ENCODE measurements at places on chromosomes 7 and 10.

DNA sequence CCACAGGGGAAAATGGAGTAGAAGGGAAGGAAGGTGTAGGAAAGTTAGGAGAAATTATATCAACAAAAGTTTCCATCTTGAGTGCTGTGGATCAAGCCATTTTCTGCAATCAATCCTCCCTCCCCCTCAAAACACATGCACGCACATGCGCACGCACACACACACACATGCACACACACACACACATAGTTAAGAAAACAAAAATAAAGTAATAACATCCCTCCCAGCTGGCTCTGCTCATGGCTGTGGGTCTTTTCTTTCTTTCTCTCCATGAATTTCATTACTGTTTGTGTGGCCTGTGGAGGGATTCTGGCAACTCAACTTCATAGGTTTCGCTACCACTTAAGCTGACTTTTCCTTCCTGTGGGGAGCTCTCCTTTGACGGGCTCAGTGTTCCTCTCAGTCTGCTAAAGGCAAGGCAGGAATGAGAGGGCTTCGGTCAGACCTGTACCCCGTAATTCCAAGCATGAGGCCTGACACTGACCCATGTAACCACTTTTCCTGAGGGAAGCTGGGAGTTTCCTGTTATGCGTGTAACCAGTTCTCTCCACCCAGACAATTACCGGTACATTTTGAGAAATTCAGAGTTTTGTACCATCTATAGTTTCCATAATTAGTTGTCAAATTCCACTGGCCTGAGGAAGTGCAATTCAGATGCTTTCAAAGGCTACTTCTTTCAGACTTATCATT lies 79.8 kb downstream of the ZNF92 start:
- no peak for DNase-seq

GRCh38 chr7:123343611-123344010 lies 143.8 kb upstream of the SLC13A1 start:
- DNase-seq, result no peak

DNA sequence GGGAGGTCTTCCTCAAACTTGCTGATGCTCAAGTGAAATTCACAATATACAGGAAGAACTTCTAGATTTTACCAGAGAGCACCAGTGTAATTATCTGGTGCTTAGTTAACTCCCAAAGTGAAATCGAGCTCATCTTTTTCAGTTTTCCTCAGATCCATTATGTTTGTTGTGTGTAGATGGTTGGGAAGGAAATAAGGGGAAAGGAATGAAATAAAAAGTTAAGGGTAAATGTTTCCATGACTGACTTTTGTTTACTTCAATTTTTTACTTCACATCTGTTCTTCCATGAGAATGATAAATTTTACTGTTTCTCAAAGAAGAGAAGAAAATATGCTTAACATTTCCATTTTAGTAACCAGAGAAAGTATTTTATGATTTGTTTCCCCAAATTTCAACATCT lies 21.3 kb downstream of the FAM107B start:
- DNase-seq, result no peak

GRCh38 chr7:101315336-101315735 lies 6.3 kb downstream of the IFT22 start:
- DNase-seq, result peak; percentile 49

DNA sequence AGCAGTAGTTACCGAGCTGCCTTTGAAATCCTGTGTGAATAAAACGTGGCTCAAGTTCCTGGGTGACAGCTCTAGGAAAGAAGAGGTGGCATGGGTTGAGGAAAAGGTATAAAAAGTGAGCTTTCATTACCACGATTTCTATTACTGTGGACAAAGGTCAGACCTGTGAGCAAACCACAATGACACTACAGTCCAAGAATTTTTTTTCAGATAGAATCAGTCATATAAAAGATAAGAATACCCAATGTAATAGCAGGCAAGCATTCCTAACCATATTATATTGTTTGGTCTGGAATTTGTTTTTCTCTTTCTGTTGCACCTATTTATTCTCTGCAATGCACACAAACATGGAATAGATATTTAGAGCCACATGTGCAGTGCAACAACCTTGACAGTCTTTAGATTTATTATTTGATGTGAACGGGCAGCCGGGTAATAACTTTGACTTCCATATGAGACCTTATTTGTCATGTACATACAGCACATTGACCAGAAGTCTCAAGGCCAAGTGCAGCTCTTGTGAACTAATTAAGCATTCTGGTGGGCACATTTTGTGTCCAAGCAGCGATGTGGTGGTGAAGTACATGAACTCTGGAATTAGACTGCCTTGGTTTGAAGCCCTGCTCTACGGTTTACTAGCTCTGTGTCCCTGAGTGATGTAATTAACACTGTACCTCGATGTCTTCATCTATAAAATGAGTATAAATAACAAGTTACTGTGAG lies 156.8 kb downstream of the NRCAM start:
- DNase-seq, result no peak

DNA sequence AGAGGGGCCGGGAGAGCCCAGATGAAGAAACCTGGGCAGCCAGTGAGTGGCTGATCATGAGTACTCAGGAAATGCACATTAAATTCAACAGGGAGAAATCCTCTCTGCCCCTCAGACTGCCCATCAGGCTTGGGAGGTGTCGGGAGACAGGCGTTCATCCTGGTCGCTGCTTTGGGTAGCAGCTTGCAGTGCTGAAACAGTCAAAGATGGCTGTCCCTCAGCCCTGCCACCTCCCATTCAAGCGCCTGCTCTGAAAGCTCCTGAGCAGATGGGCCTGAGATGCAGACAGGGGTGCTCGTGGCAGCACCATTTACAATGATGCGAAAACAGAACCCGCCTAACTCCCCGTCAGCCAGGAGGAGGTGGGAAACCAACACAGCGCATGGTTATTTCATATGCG lies 3.6 kb upstream of the JAKMIP3 start:
- DNase-seq, result no peak

All from IMR-90 (cell line).